Left renal pelvis (tissue), 4 donors: ENCODE measurements at places on chromosomes 1 and 21. TPM values are rescaled to one million over a fixed set of nuclear protein-coding genes. Genes with fewer than 3 reads are reported as not detected.

SLC5A3 gene
- 41.9 TPM for polyA plus RNA-seq

ZYG11B gene
- polyA plus RNA-seq: 26.5 TPM

DNA sequence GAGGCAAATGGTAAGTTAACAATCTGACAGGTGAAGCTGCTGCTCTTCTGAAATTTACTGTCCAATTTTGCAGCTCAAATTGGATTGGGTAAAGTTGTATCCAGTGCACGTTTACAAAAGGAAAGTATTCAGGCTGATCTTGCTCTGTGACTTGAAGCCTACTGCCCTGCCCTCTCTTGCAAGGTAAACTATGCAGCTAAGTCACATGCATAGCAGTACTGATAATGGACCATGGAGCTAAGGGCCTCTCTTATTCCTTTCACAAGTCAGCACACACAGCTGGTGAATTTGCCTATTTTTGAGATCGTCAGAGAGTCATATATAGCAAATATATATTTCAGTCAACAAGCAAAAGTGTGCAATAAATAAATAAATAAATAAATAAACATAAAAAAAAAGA is 23.2 kb downstream of the XCL1 start:
- no peak for DNase-seq

OVAAL gene
- polyA plus RNA-seq: not detected

CFHR5 gene
- not detected for polyA plus RNA-seq

- no peak for DNase-seq
These were observed 20.3 kb downstream of the SLC37A1 start for GRCh38 chr21:42533963-42534355.

DNA sequence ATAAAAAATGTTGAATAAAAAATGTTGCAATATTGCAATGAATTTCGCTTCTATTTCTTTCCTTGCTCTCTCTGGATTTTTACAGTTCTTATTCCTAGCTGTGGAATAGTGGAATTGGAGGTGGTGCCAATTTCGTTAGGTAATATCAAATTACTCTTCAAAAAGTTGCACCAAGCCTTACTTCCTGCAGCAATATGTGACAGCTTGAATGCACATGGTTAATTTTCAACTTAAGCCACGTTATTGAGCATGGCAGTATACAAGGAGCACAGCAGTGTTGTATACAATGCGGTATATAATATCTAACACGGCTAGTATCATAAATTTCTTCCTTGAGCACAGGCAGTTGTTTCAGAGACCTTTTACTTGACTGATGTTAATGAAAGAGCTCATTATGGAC is 152.5 kb downstream of the NOS1AP start:
- no peak for DNase-seq

- no peak for DNase-seq
These were observed 12.3 kb downstream of the PATJ start for GRCh38 chr1:61754545-61754944.

S100A9 gene
- polyA plus RNA-seq: 7.2 TPM

PSMB2 gene
- polyA plus RNA-seq: 91.6 TPM

COA6 gene
- 31.1 TPM for polyA plus RNA-seq

DNA sequence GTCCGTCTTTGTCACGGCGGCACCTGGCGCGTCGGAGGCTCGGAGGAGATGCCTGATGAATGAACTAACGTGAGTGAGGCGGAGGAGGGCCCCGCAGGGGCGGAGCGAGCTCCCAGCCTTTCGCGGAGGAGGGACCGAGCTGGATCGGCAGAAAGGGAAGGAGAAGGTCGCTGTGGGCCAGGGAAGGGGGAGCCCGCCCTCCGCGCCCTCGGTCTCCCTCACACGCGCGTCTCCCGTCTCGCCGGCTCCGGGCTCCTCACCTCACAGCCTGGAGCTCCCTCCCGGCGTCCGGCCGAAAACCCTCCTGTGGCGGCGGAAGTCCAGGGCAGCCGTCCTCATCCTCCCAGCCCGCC is 519 bp downstream of the ZNF496 start:
- peak; percentile 69 for DNase-seq

DNA sequence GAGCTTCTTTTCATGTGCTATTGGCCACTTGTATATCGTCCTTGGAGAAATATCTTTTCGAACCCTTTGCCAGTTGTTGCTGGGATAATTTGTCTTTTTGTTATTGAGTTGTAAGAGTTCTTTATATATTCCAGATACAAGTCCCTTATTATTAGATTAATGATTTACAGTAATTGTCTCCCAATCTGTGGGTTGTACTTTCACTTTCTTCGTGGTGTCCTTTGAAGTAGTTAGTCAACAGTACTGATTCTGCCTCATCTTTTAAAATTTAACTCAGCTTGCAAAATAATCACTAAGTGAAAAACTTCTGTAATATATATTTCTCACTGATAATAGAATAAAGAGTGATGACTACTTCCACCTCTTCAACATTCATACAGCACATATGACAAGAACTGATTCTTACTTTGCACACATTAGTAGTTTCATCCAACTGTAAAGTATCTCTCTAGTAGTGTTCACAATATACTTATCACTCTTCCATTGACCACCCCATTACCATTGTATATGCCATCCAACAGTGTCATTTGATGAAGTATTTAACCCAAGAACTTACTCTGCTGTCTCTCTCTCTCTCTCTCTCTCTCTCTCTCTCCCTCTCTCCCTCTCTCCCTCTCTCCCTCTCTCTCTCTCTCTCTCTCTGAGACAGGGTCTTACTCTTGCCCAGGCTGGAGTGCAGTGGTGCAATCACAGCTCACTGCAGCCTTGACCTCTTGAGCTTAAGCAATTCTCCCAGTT is 104.2 kb upstream of the DMRTA2 start:
- DNase-seq: no peak

GRCh38 chr1:33971018-33971710 is 107.3 kb downstream of the HMGB4 start:
- DNase-seq: no peak

DNA sequence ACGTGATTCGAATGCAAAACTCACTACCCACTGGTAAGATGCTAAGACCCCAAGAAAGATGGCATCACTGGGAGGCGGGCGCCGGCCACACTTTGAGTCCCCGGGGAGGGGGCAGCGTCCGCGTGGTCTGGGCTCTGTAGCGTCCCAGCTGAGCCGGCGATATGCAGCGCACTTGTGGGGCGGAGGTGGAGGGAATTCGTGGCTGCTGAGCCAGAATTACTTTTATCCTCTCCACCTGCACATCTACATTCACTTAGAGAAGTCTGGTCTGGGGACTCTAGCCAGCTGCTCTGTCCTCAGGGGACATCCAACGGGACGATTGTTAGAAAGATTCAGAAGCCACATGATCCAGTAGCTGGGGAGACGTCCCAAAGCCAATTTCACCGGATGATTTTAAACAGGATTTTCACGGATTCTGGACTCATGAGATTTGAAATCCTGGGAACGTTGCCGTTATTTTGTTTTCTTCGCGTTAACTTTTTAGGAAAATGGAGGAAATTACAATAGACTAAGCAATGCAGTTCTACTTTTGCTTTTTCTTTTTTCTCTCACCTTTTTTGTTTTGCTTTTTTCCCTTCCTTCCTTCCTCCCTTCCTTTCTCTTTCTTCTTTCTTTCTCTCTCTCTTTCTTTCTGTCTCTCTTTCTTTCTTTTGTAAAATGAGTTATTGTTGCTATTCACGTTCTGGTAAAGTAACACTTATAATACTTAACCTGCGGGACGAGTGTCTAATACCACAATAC is 1.3 kb downstream of the JAM2 start:
- DNase-seq: no peak

DNA sequence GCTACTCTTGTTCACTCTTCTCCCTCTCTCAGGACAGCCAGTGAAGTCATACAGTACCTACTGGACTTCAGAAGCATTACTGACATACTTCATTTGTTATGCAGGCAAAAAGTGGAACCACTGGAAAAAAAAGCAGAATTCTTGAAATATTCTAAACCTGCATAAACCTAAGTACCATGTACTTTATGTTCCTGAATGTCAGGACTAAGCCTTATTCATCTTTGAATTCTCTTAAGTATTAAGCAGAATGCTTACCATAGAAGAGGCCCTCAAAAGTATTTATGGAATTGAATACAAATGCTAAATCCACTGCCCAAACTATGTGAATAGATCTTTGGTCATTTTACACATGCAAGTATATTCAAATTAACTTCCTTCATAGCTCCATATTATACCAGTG is 7.8 kb downstream of the PSMB2 start:
- DNase-seq: no peak
